Aorta (tissue), 5 donors: ENCODE measurements at places on chromosomes 1 and 21. TPM values are rescaled to one million over a fixed set of nuclear protein-coding genes. Genes with fewer than 3 reads are reported as not detected.

Gene RPTN
- not detected for total RNA-seq

Gene NDUFS2
- total RNA-seq, result 55.3 TPM

Gene OR2T11
- total RNA-seq, result not detected

Gene S100A12
- 4.4 TPM for total RNA-seq

Gene SIPA1L2
- 11.3 TPM for total RNA-seq

Gene NES
- 57.2 TPM for total RNA-seq

Gene ZNF669
- total RNA-seq, result 8.4 TPM

Gene COL11A1
- total RNA-seq, result 0.29 TPM

Gene NLRP3
- total RNA-seq, result 7.1 TPM

Gene CYP2J2
- 0.16 TPM for total RNA-seq

- no peak overlapping the region for H3K4me3 ChIP-seq
- H3K4me1 ChIP-seq, result no peaks in the 10 kb centered on the region
- no peak for DNase-seq
- no peaks in the 10 kb centered on the region for H3K36me3 ChIP-seq
These were observed 25.8 kb upstream of the CAPZB start for GRCh38 chr1:19511116-19511515.

DNA sequence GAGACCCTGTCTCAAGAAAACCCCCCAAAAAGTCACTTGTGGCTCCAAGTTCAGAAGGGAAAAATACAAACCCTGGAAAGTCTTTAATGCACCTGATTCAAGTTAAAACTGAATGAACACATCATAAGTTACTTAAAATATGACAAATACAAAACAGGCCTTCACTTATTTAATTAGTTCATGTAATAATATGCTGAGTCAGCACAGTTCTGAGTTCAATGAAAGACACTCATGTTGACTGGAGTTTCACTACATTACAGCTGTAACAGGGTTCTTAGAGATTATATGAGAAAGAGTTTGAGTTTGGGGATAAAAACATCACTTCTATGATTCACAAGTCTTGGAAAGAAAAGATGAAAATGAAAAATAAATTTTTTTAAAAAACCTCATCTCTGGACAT lies 51.0 kb downstream of the DEGS1 start:
- DNase-seq, result no peak
- no peaks in the 10 kb centered on the region for H3K4me1 ChIP-seq
- no peak overlapping the region for H3K27ac ChIP-seq
- no peak overlapping the region for H3K4me3 ChIP-seq
- H3K36me3 ChIP-seq, result peaks cover 5% of the 10 kb centered on the region
- no peaks in the 10 kb centered on the region for H3K27me3 ChIP-seq

GRCh38 chr1:168601051-168601450 lies 24.6 kb downstream of the XCL1 start:
- no peaks in the 10 kb centered on the region for H3K36me3 ChIP-seq
- DNase-seq, result no peak
- H3K27me3 ChIP-seq, result no peaks in the 10 kb centered on the region
- H3K4me1 ChIP-seq, result peaks cover 2% of the 10 kb centered on the region

GRCh38 chr1:112247036-112247597 lies 148.9 kb upstream of the CTTNBP2NL start:
- DNase-seq, result no peak
- H3K4me3 ChIP-seq, result no peak overlapping the region
- H3K27me3 ChIP-seq, result peaks cover 3% of the 10 kb centered on the region

GRCh38 chr1:247209396-247209795 lies 37.6 kb upstream of the ZNF124 start:
- H3K27ac ChIP-seq, result no peak overlapping the region
- no peaks in the 10 kb centered on the region for H3K36me3 ChIP-seq
- H3K27me3 ChIP-seq, result no peaks in the 10 kb centered on the region
- H3K4me3 ChIP-seq, result no peak overlapping the region
- DNase-seq, result no peak
- H3K4me1 ChIP-seq, result peaks cover 4% of the 10 kb centered on the region

- H3K36me3 ChIP-seq, result no peaks in the 10 kb centered on the region
- no peak overlapping the region for H3K4me3 ChIP-seq
- no peak for DNase-seq
- no peaks in the 10 kb centered on the region for H3K27me3 ChIP-seq
- H3K4me1 ChIP-seq, result no peaks in the 10 kb centered on the region
These were observed 250.8 kb upstream of the KIAA0040 start for GRCh38 chr1:175443332-175443731.

DNA sequence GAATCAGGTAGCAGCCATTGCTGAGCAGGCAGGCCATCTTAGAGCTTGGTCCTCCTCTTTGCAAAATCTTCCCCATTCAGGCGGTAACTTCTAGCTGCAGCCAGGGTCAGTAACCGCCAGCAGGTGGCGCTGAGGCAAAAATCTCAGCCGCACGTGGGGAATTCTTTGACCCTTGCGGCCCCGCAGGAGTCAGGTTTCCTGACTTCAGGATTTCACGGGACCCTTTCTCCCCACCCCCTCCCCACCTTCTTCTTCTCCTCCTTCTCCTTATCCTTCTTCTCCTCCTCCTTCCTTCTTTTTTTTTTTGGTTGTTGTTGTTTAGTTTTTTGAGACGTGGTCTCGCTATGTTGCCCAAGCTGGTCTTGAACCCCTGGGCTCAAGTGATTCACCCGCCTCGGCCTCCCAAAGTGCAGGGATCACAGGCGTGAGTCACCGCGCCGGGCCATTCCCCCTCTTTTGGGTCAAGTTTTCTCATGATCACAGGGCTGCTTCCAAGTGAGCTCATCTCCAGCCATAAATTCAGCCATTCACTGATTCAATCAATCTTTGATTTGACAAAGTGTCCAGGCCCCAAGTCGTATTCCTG lies 33.4 kb upstream of the TENT5B start:
- H3K4me1 ChIP-seq, result no peaks in the 10 kb centered on the region
- DNase-seq, result peak; percentile 71
- no peak overlapping the region for H3K4me3 ChIP-seq
- H3K27ac ChIP-seq, result no peak overlapping the region

- H3K36me3 ChIP-seq, result no peaks in the 10 kb centered on the region
- H3K27ac ChIP-seq, result no peak overlapping the region
- H3K27me3 ChIP-seq, result no peaks in the 10 kb centered on the region
- no peak overlapping the region for H3K4me3 ChIP-seq
- no peak for DNase-seq
These were observed 553.0 kb downstream of the SMYD3 start for GRCh38 chr1:245953876-245954660.

GRCh38 chr1:40708750-40709099 lies 17.2 kb downstream of the NFYC start:
- no peaks in the 10 kb centered on the region for H3K27me3 ChIP-seq
- H3K36me3 ChIP-seq, result no peaks in the 10 kb centered on the region

- no peak overlapping the region for H3K27ac ChIP-seq
- no peaks in the 10 kb centered on the region for H3K27me3 ChIP-seq
- no peaks in the 10 kb centered on the region for H3K36me3 ChIP-seq
These were observed 297.5 kb upstream of the FAM78B start for GRCh38 chr1:166464333-166464732.

DNA sequence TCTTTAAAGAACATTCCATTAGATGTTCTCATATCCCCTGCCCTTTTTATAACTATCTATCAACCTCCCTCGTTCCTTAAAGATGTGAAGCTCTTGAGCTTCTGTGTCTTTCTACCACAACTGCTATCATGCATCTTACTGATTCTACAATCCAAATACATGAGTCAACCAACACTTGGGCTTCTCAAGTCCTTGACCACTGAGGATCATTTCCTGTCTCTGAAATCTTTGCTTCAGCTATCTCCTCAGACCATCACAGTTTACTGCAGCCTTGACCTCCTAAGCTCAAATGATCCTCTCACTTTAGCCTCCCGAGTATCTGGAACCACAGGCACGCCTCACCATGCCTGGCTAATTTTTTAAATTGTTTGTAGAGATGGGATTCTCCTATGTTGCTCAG lies 75.2 kb downstream of the FMO4 start:
- no peaks in the 10 kb centered on the region for H3K4me1 ChIP-seq
- no peaks in the 10 kb centered on the region for H3K27me3 ChIP-seq
- H3K27ac ChIP-seq, result no peak overlapping the region
- H3K4me3 ChIP-seq, result no peak overlapping the region
- DNase-seq, result no peak

GRCh38 chr1:190138266-190138665 lies 339.4 kb downstream of the BRINP3 start:
- no peaks in the 10 kb centered on the region for H3K36me3 ChIP-seq
- peaks cover 2% of the 10 kb centered on the region for H3K4me1 ChIP-seq
- no peak for DNase-seq
- H3K27ac ChIP-seq, result no peak overlapping the region
- no peak overlapping the region for H3K4me3 ChIP-seq
- no peaks in the 10 kb centered on the region for H3K27me3 ChIP-seq

GRCh38 chr1:159142391-159142663 lies 29.1 kb upstream of the CADM3 start:
- no peaks in the 10 kb centered on the region for H3K27me3 ChIP-seq
- no peak overlapping the region for H3K27ac ChIP-seq
- H3K4me3 ChIP-seq, result no peak overlapping the region
- no peaks in the 10 kb centered on the region for H3K4me1 ChIP-seq
- no peaks in the 10 kb centered on the region for H3K36me3 ChIP-seq
- DNase-seq, result no peak

DNA sequence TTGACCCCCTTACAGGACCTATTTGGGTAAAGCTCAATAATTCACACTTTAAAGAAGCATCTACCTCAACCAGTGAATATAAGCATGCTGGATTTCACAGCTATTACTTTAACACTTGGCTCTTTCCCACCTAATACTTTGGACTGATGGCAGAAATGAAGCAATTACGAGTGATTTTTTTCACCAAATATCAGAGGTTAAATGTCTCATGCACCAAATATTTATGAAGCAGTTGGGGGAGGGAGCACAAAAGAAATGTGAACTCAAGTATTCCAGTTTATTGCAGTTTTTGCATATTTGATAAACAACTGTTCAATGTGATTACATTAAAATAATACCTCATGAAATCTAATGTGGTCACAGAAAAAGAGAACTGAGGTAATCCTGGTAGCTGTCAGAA lies 223.6 kb downstream of the LRRC7 start:
- H3K4me3 ChIP-seq, result no peak overlapping the region
- no peaks in the 10 kb centered on the region for H3K36me3 ChIP-seq
- H3K27me3 ChIP-seq, result no peaks in the 10 kb centered on the region
